Immature natural killer cell (primary cell): ENCODE measurements at places on chromosomes 7 and 10.
A peak's percentile ranks its signal among the peaks of the same experiment; 100 is the strongest.

GRCh38 chr10:10489805-10490571, 527.7 kb upstream of the CELF2 start:
- DNase-seq = no peak

DNA sequence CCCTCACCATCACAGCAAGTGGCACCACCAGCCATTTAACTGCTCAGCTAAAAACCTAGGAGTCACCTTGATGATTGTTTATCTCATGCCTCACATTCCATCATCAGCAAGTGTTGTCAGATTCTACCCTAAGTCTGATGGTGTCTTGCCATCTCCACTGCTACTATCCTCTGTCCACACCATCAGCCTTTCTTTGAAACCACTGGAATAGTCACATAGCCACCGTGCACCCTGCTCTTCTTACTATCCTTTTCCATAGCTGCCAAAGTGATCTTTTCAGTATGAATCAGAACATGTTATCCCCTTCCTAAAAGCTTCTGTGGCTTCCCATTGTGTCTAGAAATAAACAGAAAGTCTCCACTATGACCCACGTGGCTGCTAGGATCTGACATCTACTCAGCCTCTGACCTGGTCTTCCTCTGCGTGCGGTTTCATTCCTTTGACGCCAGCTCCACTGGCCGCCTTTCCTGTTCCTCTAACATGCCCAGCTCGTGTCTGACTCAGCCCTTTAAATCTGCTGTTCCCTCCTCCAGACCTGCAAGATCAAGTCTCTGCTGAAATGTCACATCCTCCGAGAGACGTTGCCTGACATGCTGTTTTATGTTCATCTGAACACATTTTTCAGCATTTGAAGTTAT, 16.5 kb upstream of the CHN2 start:
- no peak for DNase-seq

GRCh38 chr7:41492603-41493002, 210.3 kb downstream of the INHBA start:
- DNase-seq = no peak

DNA sequence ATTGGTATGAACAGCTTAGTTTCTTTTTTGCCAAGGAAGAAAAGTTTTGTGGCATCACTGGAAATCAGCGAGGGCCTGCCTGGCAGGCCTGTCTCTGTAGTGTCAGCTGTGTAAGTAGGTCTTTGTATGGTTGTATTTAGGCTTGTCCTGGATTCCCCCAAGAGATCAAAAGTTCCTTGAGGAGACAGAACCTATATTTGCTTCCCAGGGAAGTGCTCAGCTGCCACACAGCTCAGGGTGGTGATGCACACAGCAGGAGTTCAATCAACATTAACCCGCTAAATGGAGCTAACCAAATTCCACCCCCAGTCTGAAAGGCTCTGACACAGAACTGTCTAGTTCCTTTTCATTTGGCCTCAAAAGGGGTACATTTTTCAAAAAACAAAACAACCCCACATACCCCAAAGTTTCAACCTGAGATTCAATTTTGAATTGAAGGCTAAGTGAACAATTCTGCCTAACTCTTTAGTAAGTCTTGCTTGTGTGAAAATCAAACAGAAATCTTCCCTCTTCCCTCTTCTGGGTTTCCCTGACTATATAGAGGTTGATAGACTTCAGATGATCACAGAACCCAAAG, 124.4 kb downstream of the CLEC2L start:
- DNase-seq = peak; percentile 19

DNA sequence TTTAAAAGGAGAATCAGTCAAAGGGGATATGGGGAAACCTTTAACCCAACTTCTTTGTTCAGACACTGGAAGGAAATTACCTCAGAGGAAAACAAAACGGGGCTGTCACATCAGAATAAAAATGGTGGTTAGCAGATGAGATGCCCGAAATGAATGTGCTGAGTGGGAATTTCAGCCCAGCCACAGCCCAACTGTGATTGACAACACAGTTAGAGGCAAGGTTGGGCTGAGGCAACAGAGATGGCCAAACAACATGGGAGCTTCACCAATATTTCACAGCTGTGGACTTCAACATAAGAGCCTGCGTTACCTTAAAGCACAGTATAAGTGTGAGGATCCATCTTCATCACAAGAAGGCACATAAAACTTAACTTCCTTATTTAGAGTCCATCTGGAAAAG, 133.5 kb upstream of the PTPRZ1 start:
- no peak for DNase-seq

DNA sequence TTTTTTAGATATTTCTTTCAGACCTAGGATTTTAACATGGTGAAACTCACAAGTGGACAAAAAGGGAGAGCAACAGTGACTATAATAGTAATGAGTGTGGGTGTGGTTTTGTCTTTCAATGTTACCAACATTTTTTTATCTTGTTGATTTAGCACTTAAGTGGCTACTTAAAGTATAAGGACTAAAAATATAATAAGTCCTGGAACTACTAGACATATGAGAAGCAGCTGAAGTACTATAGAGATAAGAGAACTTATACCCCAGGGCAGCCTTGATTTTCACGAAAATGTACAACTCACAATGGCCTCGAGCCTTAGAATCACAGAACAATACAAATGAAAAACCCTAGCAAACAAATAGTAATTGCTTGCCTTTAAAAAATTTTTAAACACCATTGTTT, 1151.8 kb downstream of the TYW1 start:
- no peak for DNase-seq

- no peak for DNase-seq
Observed at GRCh38 chr10:65100146-65100545, 1578.9 kb downstream of the REEP3 start.

GRCh38 chr7:135922263-135922662, 54.9 kb downstream of the MTPN start:
- DNase-seq = no peak

DNA sequence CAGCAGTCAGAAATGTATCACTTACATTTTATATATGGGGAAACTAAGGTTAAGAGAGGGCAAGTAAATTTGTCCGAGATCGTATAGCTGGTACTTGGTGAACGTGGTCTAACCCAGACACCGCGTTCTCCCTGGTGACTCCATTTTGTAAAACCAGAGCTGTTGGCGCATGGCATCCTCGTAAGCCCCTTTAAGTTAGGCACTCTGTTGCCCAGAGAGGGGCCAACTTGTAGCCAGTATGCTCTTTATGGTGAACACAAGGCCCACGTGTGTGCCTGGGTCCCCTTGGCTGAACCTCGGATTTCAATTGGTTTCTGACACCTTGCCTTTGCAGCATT, 39.7 kb upstream of the ZNF518A start:
- no peak for DNase-seq

GRCh38 chr7:144821067-144821466, 14.8 kb downstream of the TPK1 start:
- no peak for DNase-seq

DNA sequence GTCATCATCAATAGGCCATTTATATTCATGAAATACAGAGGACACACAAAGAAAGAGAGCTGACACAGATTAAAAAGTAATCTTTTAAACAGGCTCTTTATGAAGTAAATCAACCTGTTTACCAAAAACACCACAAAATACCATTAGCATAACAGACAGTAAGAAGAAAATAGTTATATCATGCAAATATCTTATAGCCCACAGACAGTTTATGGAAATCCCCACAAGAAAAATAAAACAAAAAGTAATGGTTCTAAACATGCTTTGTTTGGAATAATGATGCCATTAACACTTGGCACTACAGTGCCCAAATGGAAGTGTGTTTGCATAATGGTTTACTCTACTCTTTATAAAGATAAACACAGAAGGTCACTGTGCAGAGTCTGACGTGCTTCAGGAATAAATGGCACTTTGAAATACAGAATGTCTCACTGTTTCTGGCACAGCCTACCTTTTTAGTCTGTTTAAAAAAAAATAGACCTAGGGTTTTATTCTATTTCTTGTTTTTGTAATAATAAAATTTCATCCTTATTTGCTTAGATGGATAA, 30.1 kb downstream of the SEMA3D start:
- no peak for DNase-seq

GRCh38 chr10:92241158-92241500, 49.7 kb downstream of the CPEB3 start:
- no peak for DNase-seq

- no peak for DNase-seq
Observed at GRCh38 chr7:52501696-52502095, 533.7 kb upstream of the POM121L12 start.

DNA sequence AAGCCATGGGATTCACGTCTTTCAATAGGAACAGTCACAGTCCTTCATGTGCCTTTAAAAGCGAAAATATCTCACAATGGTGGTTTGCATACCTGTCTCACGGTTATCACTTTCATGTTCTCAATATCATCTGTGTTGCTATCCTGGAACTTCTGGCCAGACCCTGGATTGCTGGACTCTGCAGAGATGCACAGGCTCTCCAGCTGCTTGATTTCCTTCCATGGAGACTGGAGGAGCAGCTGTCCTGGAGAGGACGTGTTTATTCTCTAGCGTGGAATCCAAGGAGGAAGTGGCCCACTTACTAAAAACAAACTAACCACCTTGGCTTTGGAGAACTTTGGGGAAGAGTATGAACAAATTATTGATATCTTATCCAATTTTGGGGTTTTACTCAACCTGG, 16.5 kb downstream of the BTBD16 start:
- no peak for DNase-seq

GRCh38 chr7:36690514-36691187, 33.6 kb downstream of the AOAH start:
- no peak for DNase-seq

GRCh38 chr7:48296966-48297365, 125.7 kb downstream of the ABCA13 start:
- no peak for DNase-seq

DNA sequence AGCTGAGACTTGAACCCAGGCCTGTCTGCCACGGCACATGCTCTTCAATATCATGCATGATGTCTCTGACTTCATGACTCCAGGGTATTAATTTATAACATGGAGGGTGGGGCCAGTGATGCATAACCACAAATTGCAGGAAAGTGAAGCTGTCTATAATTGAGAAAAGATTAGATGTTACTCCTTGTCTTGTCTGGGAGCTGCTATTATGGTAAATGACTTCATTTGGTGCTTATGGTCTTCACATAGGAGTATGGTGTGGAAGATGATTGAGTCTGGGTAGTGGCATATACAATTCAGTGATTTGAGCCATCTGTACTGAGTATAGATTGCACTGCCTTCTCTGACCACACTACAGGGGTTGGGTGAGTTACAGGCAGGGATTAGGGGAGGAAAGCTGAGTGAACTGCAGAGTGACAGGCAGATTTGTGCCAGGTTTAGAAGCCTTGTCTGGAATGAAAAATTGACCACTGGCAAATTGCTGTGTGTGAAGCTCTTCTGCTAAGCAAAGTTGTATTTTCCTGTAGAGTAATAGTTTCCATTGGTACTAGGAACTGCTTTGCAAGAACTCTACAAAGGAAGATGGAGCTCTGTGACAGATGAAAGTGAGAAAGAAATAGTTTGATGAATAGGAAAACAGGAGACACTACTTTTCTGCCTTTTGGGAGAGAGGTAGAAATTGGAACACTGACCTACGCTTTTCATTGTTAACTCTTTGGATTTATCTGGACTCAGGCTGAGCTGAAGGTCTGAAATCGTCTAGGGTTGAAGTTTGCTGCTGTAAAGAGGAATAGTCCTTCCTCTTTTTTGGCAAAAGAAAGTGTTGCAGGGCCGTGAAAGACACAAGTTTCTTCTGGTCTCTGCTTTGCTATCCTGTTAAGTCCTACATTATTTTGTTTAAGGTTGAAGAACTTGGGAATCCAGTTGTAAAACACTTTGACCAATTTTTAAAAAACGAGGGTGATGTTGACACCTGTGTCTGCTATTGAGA, 2.7 kb downstream of the SND1 start:
- no peak for DNase-seq

- peak; percentile 18 for DNase-seq
Observed at GRCh38 chr10:607545-608185, 81.8 kb downstream of the DIP2C start.

DNA sequence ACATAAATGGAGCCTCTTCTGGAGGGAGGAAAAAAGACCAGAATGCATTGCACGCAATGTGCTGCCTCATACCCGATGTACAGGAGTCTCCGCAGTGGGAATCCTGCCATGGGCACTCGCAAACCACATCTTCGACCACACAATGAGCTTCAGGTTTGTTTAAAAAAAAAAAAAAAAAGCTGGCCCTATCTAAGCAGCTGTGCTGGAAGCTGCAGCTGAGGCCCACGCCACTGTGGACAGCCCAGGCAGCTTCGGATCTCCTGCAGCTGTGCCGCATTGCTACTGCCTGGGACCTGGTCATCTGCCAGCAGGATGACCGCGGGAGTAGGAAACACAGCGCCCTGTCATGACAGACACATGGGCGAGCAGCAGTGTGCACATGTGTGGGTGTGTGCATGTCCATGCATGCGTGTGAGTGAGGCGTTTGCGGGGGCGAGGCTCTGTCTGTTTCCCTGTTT, 26.0 kb downstream of the EN2 start:
- DNase-seq = no peak

- no peak for DNase-seq
Observed at GRCh38 chr7:116340201-116340847, 130.0 kb downstream of the TES start.

DNA sequence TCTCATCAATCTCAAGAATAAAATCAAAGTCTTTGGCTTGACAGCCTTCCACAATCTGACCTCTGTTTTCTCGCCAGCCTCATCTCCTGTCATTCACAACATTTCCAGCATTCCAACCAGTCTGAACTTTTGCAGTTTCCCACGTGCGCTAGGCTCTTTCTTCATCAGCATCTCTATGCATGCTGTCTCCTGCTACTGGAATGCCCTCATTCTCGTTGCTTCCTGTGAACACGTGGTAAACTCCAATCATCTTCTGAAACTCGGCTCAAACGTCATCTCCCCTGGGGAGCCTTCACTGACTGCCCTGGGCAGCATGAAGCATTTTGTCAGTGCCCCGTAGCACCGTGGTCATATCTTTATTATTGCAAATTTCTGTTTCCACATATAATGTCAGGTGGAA, 12.2 kb upstream of the RSBN1L start:
- DNase-seq = no peak

GRCh38 chr7:89681448-89681847, 472.8 kb upstream of the STEAP1 start:
- no peak for DNase-seq

DNA sequence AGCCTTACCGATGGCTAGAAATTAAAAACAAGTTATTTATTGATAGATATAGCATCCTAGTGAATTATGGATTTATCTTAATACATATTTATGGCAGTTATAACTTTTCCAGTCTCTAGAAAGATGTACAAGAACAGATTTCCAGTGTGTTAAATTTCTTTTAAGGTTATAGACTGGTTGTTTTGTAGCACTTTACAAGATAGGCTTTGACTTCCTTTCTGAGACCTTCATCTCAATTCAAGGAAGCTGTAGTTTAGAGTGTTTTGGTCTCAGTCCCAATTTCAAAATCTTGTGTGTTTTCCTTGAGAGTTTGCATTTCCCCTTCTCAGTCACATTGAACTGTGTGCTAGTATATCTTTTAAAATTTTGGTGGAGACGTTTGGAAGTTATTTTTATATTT, 30.1 kb downstream of the PLEKHA1 start:
- DNase-seq = no peak
